ENCODE measurements at places on chromosomes 1 and 21.

GRCh38 chr1:234709473-234710228 lies 99.7 kb upstream of the IRF2BP2 start:
- no peak for DNase-seq

GRCh38 chr1:108858230-108858950 lies 1.5 kb upstream of the AKNAD1 start:
- DNase-seq: no peak

DNA sequence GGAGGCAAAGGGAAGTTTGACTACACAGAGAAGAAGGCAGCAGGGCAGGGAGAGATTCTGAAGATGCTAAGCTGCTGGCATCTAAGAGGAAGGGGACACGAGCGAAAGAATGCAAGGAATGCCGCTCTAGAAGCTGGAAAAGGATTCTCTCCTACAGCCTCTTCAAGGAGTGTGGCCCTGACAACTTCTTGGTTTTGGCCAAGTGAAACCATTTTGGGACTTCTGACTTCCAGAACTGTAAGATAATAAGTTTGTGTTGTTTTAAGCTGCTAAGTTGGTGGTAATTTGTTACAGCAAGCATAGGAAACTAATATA lies 28.5 kb downstream of the MGST3 start:
- DNase-seq: no peak

- no peak for DNase-seq
These were observed 3.0 kb downstream of the A3GALT2 start for GRCh38 chr1:33317946-33318345.

Data from stimulated activated CD8-positive, alpha-beta memory T cell treated with anti-CD3 and anti-CD28 coated beads, Interleukin-2, amount 100 ng/mL, for 1 hour (primary cell).